Cardiac muscle cell (in vitro differentiated cells and primary cell): ENCODE measurements at places on chromosomes 16 and 17. TPM values are rescaled to one million over a fixed set of nuclear protein-coding genes. Genes with fewer than 3 reads are reported as not detected.

The CDH8 gene
- polyA plus RNA-seq = 7.4 and 7.9 TPM in 2 replicates

DNA sequence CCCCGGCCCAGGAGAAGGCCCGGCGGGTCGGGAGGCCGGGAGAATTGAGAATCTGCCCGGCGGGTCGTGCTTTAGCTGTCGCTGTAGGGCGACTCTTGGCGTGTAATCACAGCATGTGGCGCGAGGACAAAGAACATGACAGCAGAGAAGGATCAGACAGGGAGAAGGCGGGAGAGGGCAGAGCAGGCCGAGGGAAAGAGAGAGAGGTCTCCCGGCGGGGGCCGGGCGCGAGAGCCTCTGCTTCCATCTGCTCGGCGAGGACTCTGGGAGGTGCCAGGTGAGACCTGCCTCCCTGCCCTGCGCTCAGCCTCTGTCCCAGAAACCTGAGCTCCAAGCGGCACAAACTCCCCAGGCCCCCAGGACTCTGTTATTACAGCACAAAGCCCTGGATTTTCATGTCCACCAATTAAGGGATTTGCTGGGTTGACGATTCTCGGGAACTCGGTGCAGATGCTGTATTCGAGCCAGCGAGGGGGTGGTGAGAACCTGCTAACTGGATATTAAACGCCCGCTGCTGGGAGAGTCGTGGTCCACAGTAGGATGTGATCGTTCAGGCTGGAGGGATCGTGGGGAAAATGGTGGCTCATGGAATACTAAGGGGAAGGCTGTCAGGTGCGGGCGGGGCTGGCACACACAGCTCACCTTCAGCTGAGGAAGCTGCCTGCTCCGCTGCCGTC, 172.0 kb upstream of the CIBAR2 start:
- H3K27ac ChIP-seq = no peak overlapping the region
- no peaks in the 10 kb centered on the region for H3K36me3 ChIP-seq
- peaks cover 20% of the 10 kb centered on the region for H3K4me1 ChIP-seq
- H3K4me3 ChIP-seq = no peak overlapping the region
- DNase-seq = no peak

DNA sequence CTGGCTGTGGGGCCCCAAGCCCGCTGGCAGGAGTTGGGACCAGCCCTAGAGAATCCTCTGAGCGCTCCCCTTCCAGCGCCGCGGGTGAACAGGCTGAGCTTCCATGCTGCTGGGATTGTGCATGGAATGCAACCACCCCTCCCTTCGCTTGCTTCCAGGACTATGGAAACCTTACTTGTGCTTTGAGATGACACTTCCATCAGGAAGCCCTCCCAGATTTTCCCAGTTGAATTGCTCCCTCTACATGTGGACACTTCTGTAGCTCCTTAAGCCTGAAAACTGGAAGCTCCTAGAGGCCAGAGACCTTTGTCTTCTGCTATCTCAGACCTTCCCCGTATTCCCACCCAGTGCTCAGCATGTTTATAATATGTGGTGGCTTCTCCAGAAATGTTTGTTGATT, 213.2 kb upstream of the RPL38 start:
- H3K27me3 ChIP-seq = no peaks in the 10 kb centered on the region
- no peak overlapping the region for H3K27ac ChIP-seq
- H3K36me3 ChIP-seq = no peaks in the 10 kb centered on the region
- no peaks in the 10 kb centered on the region for H3K4me1 ChIP-seq

DNA sequence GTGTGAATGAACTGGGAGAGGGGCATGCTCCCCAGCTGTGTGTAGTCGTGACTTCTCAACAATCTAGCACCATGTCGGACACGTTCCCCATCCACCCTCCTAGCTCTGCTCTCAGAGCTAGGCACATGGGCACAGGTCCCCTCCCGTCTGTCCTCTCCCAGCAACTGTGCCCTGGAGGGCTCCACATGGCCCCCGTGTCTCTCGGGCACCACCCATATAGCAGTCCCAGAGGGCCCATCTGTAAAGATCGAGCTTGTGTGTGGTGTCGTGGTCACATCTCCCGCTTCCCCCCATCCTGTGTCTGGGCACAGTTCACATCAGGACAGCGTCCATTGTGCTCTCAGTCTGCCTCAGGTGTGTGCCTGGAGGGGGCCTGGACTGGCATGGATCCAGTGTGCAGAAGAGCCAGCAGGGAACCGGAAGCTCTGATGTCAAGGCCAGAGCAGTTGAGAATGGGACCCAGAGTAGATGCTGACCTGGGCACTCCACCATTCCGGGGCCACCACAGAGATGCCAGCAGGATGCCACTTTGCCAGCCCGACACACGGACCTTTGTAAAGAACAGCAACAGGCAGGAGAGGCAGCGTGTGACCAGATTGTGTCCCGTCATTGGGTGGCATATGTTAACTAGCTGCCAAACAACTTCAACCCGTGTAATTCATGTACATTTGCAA, 55.7 kb downstream of the MARF1 start:
- H3K4me1 ChIP-seq = no peaks in the 10 kb centered on the region
- H3K27ac ChIP-seq = no peak overlapping the region
- H3K36me3 ChIP-seq = no peaks in the 10 kb centered on the region
- DNase-seq = no peak
- H3K4me3 ChIP-seq = no peak overlapping the region

The EXOC3L1 gene
- polyA plus RNA-seq = 2.8 and 4.3 TPM in 2 replicates

The MT3 gene
- 1.0 TPM in 1 of 2 replicates, not detected in the other for polyA plus RNA-seq

DNA sequence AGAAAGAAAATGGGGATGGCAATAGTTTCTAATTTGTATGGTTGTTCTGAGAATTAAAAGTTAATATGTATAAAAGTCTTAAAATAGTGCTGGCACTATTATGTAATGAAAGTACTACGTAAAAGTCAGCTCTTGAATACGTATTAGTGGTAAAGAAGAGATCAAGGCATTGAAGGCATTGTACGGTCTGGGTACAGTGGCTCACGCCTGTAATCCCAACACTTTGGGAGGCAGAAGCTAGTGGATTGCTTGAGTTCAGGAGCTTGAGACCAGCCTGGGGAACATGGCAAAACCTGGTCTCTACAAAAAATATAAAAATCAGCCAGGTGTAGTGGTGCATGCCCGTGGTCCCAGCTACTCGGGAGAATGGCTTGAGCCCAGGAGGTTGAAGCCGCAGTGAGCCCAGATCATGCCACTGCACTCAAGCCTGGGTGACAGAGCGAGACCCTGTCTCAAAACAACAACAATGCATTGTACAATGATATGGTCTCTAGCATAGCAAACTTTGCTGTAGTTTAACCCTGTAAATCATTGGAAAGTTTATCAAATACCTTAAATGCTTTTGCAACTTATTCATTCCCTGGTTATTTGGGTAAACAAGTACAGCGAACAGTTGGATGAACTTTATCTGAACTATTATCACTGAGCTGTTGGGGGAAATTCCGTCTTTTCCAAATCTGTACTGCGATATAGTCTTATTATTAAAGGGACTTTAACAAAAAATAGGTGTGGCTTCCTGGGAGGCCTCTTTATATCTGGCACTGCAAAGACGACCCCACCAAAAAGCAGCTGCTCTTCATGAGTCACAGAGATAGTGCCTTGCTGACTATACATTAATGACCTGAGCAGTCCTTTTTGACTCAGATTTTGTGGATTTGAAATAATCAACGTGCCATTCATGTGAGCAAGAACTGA, 73.6 kb downstream of the GPRC5B start:
- no peaks in the 10 kb centered on the region for H3K27me3 ChIP-seq
- H3K27ac ChIP-seq = no peak overlapping the region
- peak; percentile 84 for DNase-seq

- no peak overlapping the region for H3K4me3 ChIP-seq
- H3K27me3 ChIP-seq = no peaks in the 10 kb centered on the region
- no peak for DNase-seq
Observed at GRCh38 chr16:662095-662494, 5.8 kb upstream of the RHOT2 start.

- H3K4me3 ChIP-seq = no peak overlapping the region
- H3K4me1 ChIP-seq = no peaks in the 10 kb centered on the region
- no peaks in the 10 kb centered on the region for H3K36me3 ChIP-seq
- H3K27ac ChIP-seq = no peak overlapping the region
Observed at GRCh38 chr17:12478311-12478710, 187.4 kb upstream of the MYOCD start.

DNA sequence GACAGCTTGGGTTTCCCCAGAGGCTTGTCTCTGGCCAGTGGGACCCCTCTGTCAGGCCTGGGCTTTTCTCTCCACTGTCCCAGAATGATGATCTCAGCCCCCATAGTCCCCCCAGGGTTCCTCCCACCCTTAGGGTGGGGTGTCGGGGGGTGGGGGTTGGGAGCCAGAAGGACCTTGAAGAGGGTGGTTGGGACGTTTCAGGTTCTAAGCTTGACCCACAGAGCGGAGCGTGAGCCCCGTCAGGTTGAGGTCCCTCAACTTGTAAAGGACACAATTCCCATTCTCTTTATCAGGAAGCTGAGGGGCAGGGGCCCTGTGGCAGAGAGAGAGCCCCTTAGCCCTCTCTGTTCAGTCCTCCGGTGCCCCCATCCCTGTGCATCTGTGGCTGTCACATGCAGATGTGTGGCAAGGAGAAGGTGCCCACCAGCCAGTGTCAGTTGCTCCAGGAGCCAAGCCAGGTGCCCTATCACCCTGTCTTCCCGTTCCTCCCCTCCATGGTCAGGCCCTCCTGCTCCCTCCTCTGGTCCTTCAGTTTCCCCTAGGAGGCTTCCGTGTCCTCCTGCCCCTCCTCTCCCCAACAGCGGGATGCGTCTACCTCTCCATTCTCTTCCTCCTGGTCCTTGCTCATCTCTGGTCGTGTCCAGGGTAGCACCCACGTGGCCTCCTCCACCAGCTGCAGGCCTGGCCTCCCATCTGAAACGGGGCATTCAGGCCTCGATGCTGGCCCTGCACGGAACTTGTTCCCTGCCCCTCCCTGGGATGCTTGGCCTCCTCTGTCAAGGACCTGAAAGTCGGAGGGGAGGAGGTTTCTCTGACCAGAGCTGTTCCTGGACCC, 1.5 kb upstream of the NTN3 start:
- no peak for DNase-seq
- H3K4me3 ChIP-seq = no peak overlapping the region
- H3K27me3 ChIP-seq = no peaks in the 10 kb centered on the region
- H3K27ac ChIP-seq = no peak overlapping the region
- no peaks in the 10 kb centered on the region for H3K36me3 ChIP-seq
- peaks cover 38% of the 10 kb centered on the region for H3K4me1 ChIP-seq

The SP6 gene
- 4.6 and 5.0 TPM in 2 replicates for polyA plus RNA-seq

DNA sequence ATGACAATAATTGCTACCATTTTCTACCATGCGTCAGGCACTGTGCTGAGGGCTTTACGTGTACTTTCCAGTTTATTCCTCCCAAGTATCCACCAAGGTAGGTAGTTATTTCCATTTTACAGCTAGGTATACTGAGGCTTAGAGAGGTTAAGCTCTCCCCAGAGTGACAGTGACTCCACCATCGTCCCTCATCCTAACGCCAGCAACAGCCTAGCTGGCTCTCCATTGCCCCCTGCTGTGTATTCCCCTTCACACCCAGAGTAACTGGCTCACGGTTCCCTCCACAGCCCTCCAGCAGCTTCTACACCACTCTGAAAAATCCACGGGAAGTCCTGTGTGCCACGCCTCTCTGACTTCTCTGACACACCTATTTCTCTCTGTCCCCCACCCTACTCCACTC, 7.1 kb upstream of the ASGR1 start:
- no peaks in the 10 kb centered on the region for H3K27me3 ChIP-seq
- H3K36me3 ChIP-seq = peaks cover 2% of the 10 kb centered on the region
- DNase-seq = no peak
- no peak overlapping the region for H3K27ac ChIP-seq
- H3K4me3 ChIP-seq = no peak overlapping the region

The C16orf54 gene
- not detected in 2 replicates for polyA plus RNA-seq

The HOXB13 gene
- polyA plus RNA-seq = not detected in 2 replicates

DNA sequence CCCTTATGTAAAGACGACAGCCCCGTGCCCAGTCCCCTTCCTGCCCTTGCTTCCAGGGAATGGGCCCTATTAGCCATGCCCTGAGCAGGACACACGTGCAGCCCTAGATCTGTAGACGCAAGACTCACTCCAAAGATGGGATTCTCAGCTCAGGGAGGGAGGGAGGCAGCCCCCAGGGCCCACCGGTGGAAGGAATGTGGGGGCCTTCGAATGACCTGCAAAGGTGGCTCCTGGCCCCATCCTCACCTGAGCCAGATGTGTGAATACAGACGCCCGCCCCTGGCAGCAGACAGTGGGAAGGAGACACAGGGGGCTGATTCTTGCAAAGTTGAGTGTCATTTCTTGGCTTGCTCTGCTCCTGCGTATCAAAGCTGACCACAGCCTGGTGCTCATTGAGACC, 47.8 kb downstream of the LITAF start:
- no peaks in the 10 kb centered on the region for H3K27me3 ChIP-seq
- no peak overlapping the region for H3K4me3 ChIP-seq
- no peak for DNase-seq
- no peaks in the 10 kb centered on the region for H3K36me3 ChIP-seq
- H3K27ac ChIP-seq = no peak overlapping the region

DNA sequence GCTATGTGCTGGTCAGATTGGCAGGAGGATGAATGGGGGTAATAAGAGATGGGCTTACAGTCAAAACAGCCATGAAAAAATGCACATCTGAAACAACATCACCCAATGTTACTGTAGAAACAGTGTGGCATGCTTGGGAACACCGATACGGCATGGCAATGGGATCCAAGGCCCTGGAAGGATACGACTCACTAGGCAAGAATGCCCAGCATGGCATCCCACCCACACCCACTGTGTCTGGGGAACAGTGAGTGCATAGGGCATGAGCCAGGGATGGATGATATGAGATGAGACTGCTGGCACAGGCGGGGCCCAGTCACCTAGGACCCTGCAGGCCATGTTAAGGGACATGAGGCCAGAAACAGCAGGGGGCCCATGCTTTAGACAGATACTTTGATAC, 11.5 kb downstream of the TRIM25 start:
- H3K4me1 ChIP-seq = peaks cover 3% of the 10 kb centered on the region
- DNase-seq = no peak
- H3K36me3 ChIP-seq = peaks cover 4% of the 10 kb centered on the region
- H3K27ac ChIP-seq = no peak overlapping the region

- DNase-seq = no peak
- no peak overlapping the region for H3K4me3 ChIP-seq
Observed at GRCh38 chr17:50693036-50693682, 14.6 kb downstream of the ANKRD40 start.

The PLK1 gene
- 13.4 and 134 TPM in 2 replicates for polyA plus RNA-seq

- no peaks in the 10 kb centered on the region for H3K36me3 ChIP-seq
- H3K4me1 ChIP-seq = no peaks in the 10 kb centered on the region
- no peak overlapping the region for H3K4me3 ChIP-seq
- no peak overlapping the region for H3K27ac ChIP-seq
- no peak for DNase-seq
Observed at GRCh38 chr17:15121426-15121825, 143.7 kb downstream of the PMP22 start.

- peaks cover 15% of the 10 kb centered on the region for H3K4me1 ChIP-seq
- H3K4me3 ChIP-seq = no peak overlapping the region
- DNase-seq = no peak
- H3K27me3 ChIP-seq = no peaks in the 10 kb centered on the region
Observed at GRCh38 chr17:78425429-78425828, 47.0 kb downstream of the PGS1 start.

DNA sequence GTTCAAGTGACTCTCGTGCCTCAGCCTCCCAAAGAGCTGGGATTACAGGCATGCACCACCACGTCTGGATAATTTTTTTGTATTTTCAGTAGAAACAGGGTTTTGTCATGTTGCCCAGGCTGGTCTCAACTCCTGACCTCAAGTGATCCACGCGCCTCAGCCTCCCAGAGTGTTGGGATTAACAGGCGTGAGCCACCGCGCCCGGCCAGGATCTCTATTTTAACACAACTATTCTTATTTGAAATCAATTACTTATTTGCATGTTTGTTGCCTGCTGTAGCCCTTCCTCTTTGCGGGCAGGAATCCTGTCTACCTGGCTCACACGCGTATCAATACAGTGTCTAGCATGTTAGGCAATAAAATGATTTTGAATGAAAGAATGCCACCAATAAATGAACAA, 818 bp upstream of the CNEP1R1 start:
- DNase-seq = no peak
- H3K27ac ChIP-seq = no peak overlapping the region
- no peaks in the 10 kb centered on the region for H3K27me3 ChIP-seq
- no peak overlapping the region for H3K4me3 ChIP-seq
- H3K4me1 ChIP-seq = peaks cover 6% of the 10 kb centered on the region
- no peaks in the 10 kb centered on the region for H3K36me3 ChIP-seq
